Fibroblast of skin of right biceps (primary cell): ENCODE measurements at places on chromosomes 6 and 20.

- peak; percentile 92 for DNase-seq
These were observed 120.4 kb downstream of the MYLK4 start for GRCh38 chr6:2630359-2630758.

DNA sequence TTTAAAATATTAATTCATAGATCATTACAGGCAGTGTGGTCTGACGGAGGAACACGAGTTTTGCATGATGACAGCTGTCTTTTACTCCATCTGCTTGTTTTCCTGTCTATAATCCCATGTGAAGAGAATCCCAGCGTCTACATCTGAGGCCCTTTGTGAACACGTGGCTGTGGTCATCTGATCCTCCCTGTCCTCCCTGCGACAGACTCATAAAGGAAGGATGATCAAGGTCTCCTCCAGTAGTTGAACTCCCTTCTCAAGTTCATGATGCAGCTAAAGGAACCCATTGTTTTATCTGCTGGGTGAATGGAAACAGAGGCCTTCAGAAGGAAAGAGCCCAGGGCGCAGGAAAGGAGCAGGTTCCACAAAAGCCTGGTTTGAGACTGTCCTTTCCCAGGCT is 435.8 kb upstream of the JARID2 start:
- DNase-seq = no peak

GRCh38 chr6:84805145-84805544 is 40.7 kb upstream of the TBX18 start:
- DNase-seq = no peak

- no peak for DNase-seq
These were observed 9.3 kb downstream of the SDHAF4 start for GRCh38 chr6:70575899-70576495.

GRCh38 chr6:108157234-108157980 is 8.4 kb upstream of the NR2E1 start:
- DNase-seq = no peak

DNA sequence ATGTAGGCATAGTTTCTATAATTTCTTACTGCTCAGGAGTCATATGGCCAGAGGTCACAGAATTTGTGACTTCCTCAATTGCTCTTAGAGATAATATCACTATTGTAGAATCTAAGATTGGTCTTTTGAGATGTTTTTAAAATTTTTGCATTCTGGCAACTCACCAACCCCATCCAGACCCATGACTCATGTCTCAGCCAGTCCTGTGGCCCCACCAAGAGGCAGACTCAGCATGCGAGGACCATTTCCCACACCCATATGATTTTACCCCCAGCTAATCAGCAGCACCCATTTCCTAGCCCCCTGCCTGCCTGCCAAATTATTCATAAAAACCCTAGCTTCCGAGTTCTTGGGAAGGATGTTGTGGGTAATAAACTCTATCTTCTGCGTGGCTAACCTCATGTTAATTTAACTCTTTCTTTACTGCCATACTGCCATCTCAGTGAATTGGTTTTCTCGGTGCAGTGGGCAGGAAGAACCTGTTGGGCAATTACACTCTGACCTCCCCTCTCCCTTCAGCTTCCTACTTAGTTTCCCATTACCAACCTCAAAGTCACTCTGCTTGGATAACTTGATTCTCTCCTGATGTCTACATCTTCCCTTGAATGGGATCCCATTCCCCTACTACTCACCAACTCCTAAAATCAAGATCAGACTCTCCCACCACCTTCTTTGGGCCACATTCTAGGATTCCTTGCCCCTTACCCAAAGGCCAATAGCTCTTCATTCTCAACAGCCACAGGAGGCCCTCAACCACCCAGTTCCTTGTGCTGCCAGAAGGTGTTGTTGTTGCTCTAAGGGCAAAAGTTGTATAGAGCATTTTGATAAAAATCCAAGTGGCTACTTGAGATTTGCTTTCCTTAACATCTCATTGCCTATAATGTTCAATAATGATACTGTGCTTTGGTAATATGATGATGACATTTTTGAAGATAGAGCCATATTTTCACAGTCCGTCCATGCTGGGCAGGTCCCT is 16.2 kb upstream of the IYD start:
- DNase-seq = peak; percentile 91

GRCh38 chr6:24252280-24252679 is 105.6 kb downstream of the DCDC2 start:
- no peak for DNase-seq

GRCh38 chr6:12068899-12069557 is 56.9 kb downstream of the HIVEP1 start:
- DNase-seq = no peak

GRCh38 chr6:44723439-44724197 is 336.1 kb downstream of the CDC5L start:
- no peak for DNase-seq

- no peak for DNase-seq
These were observed 772.0 kb upstream of the NRSN1 start for GRCh38 chr6:23354004-23354403.

DNA sequence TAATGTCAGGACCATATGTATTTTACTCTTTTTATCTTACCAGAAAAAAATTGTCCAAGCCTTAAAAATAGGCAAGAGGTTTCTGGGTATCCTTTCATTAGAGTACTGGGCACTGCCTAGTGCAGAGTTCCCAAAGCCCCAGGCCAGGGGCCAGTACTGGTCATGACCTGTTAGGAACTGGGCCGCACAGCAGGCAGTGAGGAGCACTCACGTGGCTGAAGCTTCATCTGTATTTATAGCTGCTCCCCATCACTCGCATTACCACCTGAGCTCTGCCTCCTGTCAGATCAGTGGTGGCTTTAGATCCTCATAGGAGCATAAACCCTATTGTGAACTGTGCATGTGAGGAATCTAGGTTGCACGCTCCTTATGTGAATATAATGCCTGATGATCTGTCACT is 632.9 kb downstream of the UTRN start:
- no peak for DNase-seq

DNA sequence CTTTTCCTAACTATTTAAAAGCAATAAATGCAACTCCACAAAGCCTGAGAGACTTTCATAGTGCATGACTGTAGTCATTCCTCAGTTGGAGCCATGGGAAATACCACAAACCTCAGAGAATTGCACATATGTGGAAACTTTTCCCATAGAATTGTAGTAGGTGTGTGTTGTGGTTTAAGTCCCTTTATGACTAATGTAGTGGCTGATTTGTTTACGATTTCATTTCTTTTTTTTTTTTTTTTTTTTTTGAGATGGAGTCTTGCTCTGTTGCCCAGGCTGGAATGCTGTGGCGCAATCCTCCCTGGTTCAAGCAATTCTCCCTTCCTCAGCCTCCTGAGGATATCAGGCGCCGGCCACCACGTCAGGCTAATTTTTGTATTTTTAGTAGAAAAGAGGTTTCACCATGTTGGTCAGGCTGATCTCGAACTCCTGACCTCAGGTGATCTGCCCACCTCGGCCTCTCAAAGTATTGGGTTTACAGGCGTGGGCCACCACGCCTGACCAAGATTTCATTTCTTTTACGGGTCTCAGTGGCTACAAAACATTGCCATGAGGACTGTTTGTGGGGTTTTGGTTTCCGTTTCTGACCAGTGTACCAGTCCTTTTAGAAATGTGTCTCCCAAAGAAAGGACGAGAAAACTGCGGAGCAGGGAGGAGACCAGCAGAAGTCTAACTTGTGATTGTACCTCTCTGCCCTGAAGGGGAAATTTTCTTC is 212.1 kb upstream of the MARCKS start:
- peak; percentile 99 for DNase-seq

GRCh38 chr6:15368873-15369272 is 123.0 kb downstream of the JARID2 start:
- no peak for DNase-seq

- DNase-seq = no peak
These were observed 140.3 kb downstream of the ATXN1 start for GRCh38 chr6:16621002-16621401.

GRCh38 chr6:20647585-20647984 is 113.3 kb downstream of the CDKAL1 start:
- DNase-seq = no peak

GRCh38 chr6:157962601-157963302 is 18.9 kb upstream of the SYNJ2 start:
- peak; percentile 86 for DNase-seq

DNA sequence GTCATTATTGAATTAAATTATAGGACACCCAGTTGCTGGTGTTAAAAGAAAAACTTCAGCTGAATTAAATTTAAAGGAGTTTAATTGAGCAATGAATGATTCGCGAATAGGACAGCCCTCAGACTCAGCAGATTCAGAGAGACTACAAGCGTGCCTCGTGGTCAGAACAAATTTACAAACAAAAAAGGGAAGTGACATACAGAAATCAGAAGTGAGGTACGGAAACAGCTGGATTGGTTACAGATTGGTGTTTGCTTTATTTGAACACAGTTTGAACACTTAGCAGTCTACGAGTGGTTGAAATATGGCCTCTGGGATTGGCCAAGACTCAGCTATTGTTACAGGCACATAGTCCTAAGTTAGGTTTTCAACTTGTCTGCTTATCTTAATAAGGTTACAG is 25.8 kb upstream of the TNFRSF21 start:
- DNase-seq = no peak

DNA sequence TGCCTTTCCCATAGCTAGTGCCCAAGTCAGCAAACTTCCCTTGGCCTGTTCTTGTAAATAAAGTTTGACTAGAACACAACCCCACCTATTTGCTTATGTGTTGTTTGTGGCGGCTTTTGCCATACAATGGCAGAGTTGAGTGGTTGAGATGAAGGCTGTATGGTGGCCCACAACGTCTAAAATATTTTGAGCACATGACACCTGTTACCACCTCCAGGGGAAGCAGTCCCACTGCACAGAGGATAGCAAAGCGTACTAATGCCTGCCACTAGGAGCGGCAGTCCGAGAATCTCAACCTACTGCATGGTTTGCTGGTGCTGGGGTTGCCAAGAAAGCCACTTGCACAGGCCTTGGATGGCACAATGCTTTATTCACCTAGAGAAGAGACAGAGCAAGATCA is 58.6 kb downstream of the TGM2 start:
- DNase-seq = no peak

DNA sequence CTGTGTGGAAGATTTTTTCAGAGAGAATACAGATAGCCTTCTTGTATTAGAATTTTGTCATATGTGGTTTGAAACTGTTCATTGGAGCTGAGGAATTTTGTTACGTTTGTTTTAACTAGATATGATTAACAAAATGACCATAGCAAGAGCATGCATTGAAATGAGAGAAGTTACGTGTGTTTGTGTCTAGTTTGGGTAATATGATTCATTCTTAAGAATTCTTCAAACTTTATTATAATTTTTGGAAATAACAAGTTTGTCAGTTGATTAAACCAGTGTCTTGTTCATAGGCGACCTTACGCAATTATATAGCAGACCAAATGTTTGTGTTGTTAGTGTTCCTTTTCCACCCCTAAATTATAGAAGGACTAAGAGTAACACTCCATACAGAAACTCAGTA is 5.5 kb downstream of the GMNN start:
- peak; percentile 10 for DNase-seq

- DNase-seq = peak; percentile 37
These were observed 119.9 kb upstream of the TRAF3IP2 start for GRCh38 chr6:111725446-111726112.

GRCh38 chr20:63735859-63736718 is at the start of gene LIME1:
LIME1 (plus strand) TSS chr20:63736664; CDS start chr20:63737550, 886 bp downstream.
- no peak for DNase-seq

DNA sequence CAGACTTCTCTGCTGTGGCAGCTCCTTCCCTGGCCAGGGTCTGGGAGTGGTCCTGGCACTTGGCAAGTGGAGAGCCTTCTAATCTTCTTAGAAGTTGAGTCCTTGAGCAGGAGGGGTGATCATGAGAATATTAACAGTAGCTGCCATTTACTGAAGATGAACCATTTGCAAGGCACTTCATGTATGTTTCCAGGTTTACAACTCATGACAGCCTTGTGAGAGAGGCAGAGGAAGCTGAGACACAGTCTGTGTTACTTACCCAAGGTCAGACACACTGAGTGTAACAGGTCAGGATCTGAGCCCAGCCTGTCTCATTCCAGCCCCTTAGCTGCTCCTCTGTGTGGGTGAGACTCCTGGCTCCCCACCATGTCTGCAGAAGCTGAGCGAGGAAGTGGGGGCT is 45.5 kb upstream of the SRF start:
- peak; percentile 43 for DNase-seq

- DNase-seq = peak; percentile 86
These were observed 26.5 kb downstream of the BCKDHB start for GRCh38 chr6:80133020-80133419.

GRCh38 chr6:141199074-141199473 is 933.7 kb upstream of the GJE1 start:
- DNase-seq = peak; percentile 31

DNA sequence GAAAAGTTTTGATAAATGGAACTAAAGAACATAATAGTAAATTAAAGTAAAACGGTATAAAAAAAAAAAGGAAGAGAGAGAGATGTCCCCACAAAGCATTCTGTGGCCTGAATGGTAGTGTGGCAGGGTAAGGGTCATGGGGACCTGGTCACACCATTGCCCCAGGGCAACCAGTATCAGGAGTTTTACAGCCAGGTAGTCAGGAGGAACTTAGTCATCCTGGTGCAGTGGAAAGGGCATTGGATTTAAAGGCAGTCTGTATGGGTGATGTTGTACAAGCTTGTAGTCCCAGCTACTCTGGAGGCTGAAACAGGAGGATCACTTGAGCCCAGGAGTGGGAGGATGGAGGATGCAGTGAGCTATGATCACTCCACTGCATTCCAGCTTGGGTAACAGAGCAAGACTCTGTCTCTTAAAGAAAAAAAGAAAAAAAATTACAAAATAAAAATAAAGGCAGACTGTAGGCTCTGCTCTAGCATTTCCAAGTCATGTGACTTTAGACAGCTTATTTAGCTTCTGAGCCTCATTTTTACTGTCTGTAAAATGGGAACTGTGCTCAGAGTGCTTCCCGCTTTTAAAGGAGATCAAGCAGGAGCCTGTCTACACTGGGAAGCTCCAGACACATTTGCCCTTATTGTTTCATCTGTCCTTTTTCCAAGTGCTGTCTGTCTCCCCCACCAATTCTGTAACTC is 112.8 kb upstream of the ARMC2 start:
- no peak for DNase-seq

- DNase-seq = no peak
These were observed 396.7 kb downstream of the SYNE1 start for GRCh38 chr6:152240436-152240835.

DNA sequence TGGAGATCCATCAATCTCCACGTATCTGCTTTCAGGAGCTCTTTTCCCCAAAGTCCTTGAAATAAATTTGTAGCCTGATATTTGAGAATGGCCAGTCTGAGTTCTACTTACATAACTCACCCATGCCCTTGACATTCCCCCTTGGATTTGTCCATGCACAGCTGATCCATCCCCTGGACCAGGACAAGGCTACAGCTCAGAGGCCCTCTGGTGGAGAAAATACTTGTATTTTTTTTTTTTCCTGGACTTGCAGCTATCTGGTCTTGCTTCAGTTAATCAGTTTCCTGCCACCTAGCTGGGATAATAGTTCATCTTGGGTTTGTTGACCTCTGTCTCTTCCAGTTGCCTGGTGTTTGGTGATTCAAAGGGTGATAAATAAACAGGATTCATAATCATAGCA is 467.6 kb downstream of the DHX35 start:
- DNase-seq = no peak

GRCh38 chr6:168533414-168533813 is 92.4 kb downstream of the SMOC2 start:
- DNase-seq = no peak
